ENCODE measurements at places on chromosomes 3 and 15.

DNA sequence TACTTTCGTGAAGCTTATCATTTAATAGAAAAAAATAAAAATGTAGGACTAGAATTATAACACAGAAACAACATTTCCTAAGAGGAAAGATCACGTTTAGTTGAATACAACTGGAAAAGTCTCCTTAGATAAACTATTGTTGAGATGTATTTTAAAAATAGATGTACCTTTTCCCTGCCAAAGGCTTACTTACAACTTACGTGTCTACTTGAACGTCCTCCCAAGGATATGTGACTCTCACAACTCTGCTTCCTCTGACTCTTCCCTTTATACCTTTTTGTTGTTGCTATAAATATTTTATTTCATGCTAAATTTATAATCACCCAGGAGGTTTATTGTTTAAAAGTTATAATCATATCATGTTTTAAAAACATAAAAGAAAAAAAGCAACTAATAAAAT lies 908.0 kb upstream of the ROBO1 start:
- no peak for DNase-seq

GRCh38 chr3:107222907-107223306 lies 154.3 kb upstream of the CCDC54 start:
- no peak for DNase-seq

- no peak for DNase-seq
Observed at GRCh38 chr15:58212909-58213526, 74.8 kb downstream of the AQP9 start.

DNA sequence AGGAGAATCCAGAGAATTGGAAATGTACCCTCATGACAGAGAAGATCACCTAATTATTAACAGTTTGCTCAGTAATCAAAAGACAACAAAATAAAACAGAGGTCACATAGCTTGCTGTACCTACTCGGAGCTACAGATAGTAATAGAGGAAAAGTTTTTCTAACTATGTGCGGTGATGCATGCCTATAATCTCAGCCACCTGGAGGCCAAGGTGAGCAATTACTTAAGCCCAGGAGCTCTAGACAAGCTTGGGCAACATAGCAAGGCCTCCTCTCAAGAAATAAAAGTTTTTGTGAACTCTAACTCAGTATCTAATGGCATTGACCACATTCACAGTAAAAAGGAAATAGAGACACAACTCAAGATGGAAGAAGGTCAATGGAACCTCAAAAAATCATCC lies 243.6 kb downstream of the ATP8B4 start:
- DNase-seq: no peak

- DNase-seq: no peak
Observed at GRCh38 chr3:194476784-194477183, 10.0 kb downstream of the ATP13A3 start.

DNA sequence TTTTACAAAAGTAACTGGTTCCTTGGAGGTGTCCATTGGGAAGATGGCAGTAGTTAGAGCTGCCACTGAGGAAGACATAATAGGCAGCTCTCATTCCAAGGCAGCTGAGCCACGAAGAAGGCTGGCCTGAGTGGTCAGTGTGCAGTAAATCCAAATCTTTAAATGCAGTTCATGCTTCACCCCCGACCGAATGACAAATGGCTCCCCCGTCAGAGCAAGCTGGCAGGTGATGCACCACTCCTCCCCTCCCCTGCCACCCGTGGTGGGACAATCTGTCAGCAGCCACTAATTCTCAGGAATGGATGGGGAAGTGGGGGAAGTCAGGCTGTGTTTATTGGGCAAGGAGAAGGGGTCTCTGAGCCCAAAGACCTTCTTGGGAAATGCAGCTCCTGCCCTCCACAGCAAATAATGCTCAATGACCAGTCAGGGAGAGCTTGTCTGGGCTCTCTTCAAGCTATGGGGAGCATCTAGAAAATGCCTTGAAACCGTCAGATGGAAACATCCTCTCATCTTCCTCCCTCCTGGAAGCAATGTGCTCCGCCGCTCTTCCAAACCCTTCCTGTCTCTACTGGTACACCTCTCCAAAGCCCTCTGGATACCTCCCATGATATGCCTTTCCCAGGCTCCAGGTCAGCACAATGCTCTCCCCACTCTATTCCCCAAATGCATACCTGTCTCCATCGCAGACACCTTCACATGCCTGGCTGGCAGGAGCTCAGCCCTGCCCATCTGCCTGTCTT lies 65.4 kb downstream of the LIPC start:
- DNase-seq: no peak

- DNase-seq: no peak
Observed at GRCh38 chr3:123110282-123110975, 43.6 kb downstream of the PDIA5 start.

DNA sequence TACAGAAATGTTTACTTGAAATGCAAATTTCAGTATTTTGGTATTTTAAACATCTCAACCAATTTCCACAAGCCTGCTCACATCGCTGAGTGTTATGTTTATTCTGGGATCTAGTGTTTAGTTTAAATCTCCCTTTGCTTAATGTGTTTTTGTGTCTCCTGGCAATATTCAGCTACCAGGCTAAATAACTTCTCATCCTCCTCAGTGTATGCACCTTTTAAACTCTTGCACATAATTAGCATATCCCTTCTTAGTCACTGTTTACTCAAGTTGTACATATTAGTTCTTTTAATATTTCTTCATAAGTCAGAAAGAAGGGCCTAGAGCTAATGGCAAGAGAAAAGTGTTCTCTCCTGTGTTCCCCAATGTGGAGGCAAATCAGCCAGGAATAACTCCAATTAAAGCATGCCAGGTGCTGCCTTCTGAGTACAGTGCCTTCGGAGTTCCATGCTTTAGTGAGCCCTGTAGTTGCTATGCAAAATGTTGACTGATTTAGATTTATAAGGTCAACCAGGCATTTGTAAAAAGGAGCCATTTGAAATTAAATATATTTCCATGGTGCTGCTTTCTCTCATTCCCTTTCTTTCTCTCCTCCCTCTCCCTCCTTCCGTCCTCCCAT lies 234.3 kb downstream of the GAP43 start:
- DNase-seq: no peak

GRCh38 chr3:129974833-129975704 lies 549 bp downstream of the TRH start:
- DNase-seq: no peak

DNA sequence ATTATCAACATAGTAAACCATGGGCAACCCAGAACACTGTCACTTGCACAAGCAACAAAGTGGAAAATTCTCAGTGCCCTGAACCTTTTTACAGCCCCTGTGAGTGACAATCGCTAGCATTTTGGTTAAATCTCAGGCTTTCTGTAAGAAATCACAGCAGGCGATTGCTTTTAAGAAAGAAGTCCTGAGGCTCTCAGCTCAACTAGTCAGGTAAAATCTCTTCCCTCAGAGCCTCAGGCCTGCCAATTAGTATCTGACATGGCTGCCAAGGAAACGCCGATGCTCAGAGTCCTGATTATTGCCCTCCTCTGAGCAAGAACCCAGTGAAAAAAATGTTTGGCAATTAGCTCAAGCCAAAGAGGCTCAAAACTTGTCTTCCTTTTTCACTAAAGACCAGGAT lies 530.8 kb downstream of the DIPK2A start:
- no peak for DNase-seq

- DNase-seq: no peak
Observed at GRCh38 chr15:49674370-49674769, 53.5 kb downstream of the DTWD1 start.

GRCh38 chr3:128585974-128586373 lies 64.6 kb downstream of the RPN1 start:
- no peak for DNase-seq

DNA sequence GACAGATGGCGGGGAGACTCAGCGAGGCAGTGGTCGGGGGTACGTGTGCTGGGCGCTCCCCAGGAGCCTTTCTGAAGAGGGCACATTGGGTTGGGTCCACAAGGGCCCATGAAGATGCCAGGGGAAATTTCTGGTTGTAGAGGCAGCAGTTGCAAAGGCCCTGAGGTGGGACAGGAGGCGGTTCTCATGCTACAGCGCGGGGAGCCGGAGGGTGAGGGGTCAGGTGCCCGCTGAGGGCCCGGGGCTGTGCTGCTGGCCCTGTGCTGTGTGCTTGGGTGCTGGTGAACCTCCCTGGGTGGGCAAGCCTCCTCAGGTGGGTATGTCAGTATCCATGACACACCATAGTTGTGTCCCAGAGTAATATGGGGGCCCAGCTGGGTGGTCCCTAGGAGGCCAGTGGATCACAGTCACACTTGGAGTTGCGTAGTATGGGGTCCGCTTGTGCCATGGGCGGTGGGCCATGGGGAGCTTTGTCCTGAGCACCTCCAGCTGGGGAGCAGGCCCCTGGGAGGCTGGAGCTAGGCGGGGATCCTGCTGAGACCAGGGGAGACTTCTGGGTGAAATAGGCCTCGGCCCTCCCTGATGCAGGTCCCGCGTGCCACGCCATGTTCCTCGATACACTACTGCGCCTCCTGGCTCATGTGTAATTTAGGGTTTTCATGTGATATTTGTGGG lies 44.3 kb downstream of the PLXNA1 start:
- no peak for DNase-seq

GRCh38 chr3:43296565-43296964 lies 10.2 kb downstream of the SNRK start:
- DNase-seq: no peak

DNA sequence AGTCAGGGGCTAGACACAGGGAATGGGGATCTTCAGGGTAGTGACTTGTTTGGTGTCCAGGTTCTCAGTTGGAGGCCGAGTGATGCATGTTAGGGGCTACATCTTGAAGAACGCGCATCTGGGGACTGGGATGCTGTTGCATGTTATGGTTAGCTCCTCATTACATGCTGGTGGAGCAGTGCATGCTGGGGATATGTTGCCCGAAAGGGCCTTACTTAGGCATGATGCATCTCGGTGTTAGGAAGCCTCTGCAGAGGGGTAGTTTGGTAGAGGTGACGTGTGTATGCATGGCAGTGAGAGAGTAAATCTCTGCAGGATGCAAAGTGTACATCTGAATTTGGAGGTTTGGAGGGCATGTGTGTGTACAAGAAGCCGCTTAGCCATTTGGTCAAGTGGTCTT lies 2.4 kb downstream of the EIF4G1 start:
- no peak for DNase-seq
